ENCODE measurements at places on chromosomes 16 and 17. TPM values are rescaled to one million over a fixed set of nuclear protein-coding genes. Genes with fewer than 3 reads are reported as not detected.

GRCh38 chr17:78041386-78042179 is 83.1 kb downstream of the TNRC6C start:
- no peak for DNase-seq

- no peak for DNase-seq
These were observed 11.5 kb downstream of the GUCY2D start for GRCh38 chr17:8013731-8014557.

- DNase-seq: no peak
These were observed 52.4 kb upstream of the NFAT5 start for GRCh38 chr16:69513180-69513966.

DNA sequence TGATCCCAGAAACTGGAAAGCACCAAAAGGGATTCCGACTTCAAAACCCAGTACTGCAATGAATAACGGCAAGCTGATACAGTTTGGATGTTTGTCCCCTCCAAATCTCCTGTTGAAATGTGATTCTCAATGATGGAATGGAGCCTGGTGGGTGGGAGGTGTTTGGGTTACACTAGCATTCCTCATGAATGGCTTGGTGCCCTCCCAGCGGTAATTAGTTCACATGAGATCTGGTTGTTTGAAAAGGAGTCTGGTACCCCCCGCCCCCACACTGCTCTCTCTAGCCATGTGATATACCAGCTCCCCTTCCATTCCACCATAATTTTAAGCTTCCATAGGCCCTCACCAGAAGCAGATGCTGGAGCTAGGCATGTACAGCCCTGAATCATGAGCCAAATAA is 40.1 kb downstream of the RANBP10 start:
- DNase-seq: no peak

GRCh38 chr17:78808163-78808562 is 26.1 kb upstream of the CYTH1 start:
- no peak for DNase-seq

DNA sequence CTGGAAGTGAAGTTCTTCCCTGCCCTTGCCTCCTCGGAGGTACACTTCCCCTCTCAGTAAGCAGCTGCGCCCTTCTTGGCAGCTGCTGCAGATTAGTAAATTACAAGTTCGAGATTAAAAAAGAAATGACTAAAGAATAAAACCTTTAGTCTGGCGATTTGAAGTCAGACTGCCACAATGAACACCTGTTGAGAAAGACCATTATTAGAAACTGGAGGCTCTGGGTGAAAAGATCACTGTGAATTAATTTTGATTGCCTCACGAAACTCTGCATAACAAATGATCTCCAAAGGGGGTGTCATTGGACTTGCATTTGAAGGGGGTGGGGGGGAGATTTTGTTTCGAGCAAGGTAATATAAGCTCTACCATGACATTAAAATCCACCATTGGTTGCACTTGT is 39.3 kb downstream of the SALL1 start:
- no peak for DNase-seq

Gene GABARAP
- total RNA-seq: 468 TPM

DNA sequence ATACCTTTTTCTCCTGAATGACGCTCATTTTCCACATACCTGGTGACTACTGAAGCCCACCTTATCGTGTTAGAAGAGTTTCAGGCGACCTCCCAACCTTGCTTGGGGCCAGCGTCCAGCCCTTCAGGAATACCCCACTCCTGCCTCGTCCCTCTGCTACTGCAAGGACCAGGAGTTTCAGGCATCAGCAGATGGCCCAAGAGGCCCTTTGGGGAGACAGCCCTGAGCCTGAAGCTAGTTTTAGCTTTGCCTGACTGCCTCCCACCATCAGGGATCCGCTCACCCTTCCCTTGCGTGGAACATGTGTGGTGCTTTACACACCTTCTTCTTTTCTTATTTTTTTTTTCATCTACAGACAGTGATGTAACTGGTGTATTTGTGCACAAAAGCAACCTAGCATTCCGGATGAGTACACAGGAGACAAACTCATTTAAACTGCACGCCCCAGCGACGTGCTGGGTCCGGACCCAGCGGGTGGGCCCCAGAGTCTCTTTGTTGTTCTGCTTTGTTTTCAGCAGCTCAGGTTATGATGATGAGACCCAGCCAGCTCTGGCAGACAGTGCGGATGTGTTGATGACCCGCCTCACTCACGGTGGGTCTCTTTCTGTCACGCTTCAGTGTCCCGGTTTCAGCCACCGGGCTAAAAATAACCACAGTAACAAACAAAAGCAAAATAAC is 242.4 kb downstream of the C16orf95 start:
- DNase-seq: no peak

Gene IKZF3
- 1.3 TPM for total RNA-seq

- no peak for DNase-seq
These were observed 54.6 kb downstream of the USP10 start for GRCh38 chr16:84754353-84754856.

Gene PRSS27
- 0.48 TPM for total RNA-seq

Gene KIFC3
- 62.3 TPM for total RNA-seq

Gene ADAMTS18
- total RNA-seq: 10.4 TPM

DNA sequence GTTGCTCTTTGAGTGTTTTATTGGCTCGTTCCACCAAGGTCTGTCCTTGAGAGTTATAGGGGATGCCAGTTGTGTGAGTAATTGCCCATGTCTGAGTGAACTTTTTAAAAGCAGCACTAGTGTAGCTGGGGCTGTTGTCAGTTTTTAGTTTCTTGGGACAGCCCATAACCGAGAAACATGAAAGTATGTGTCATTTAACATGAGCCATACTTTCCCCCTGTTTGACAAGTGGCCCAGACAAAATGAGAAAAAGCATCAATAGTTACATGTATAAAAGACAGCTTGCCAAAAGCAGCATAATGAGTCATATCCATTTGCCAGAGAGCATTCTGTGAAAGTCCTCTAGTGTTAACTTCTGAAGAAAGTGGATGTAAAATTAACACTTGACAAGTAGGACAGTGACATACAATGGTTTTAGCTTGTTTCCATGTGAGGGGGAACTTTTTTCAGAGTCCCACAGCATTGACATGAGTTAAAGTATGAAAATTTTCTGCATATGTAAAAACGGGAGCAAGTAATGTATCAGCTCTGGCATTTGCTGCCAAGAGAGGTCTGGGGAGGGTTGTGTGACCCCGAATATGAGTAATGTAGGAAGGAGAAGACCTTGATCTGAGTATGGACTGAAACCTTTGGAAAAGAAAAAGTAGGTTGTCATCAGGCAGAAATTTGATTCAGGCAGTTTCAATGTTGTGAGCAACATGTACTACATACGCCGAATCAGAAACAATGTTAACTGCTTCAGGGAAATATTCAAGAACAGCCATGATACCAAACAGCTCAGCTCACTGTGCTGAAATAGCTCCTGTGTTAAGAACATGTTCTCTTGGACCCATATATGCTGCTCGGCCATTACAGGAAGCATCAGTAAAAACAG is 56.8 kb upstream of the ARL4D start:
- DNase-seq: no peak

- no peak for DNase-seq
These were observed 19.9 kb upstream of the ZNF750 start for GRCh38 chr17:82859431-82860403.

DNA sequence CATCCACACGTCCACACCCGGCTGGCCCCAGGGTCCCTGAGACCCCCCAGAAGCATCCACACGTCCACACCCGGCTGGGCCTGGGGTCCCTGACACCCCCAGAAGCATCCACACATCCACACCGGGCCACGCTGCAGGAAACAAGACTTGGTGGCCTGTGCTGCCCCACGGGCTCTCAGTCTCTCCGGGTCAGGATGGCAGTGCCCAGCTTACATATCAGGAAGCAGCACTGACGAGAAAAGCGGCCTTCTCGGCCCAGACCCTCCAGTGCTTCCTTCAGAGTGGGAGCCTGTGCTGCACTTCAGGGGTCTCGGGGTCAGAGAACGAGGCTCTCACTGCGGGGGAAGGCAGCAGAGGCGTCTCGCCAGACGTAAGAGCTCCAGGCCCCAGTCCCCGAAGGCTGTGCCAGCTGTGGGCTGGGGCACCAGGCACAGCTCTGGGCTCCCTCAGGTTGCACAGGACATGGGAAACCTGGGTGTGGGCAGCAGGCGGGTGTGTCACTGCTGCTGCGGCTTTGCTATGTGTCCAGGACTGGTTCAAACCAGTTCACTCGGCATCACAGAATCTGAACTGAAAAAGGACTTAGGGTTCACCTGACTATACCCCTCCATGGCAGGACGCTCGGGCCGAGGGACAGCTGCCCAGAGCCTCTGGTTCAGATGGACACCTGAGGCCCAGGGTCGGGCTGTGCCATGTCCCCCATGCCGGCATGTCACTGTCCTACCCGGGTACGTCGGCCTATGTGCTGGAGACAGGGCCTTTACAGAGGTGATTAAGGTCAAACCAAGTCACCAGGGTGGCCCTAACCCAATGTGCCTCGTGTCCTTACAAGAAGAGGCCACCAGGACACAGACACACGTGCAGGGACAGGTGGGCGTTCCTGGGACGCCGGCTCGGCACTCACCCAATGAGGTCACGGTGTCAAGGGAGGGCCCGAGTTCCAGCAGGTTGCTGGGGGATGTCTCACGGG is 40.2 kb upstream of the CHMP6 start:
- DNase-seq: no peak

GRCh38 chr16:6335072-6335471 is 997.6 kb upstream of the RBFOX1 start:
- no peak for DNase-seq

Gene CRYM
- not detected for total RNA-seq

DNA sequence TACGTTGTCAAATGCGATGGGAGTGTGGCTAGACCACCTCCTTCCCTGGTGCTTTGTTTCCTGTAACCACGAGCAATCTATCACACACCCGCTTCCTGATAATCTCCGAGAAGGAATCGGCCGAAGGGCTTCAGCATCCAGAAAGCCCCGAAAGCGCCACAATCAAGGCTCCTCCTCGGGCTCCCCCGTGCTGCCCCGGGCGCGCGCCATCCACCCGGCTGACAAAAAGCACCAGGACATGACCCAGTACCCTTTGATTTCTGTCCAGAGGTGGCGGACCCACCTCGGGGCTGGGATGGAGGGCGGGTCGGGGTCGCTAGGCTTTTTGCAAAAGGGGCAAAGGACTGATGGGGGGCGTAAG is 743 bp upstream of the ARMC7 start:
- no peak for DNase-seq

GRCh38 chr17:4100883-4101756 is 41.7 kb downstream of the ZZEF1 start:
- DNase-seq: no peak

Gene KRT13
- total RNA-seq: not detected

Gene SLFN14
- total RNA-seq: not detected

Gene MVP
- 150 TPM for total RNA-seq

Gene ZPBP2
- not detected for total RNA-seq

DNA sequence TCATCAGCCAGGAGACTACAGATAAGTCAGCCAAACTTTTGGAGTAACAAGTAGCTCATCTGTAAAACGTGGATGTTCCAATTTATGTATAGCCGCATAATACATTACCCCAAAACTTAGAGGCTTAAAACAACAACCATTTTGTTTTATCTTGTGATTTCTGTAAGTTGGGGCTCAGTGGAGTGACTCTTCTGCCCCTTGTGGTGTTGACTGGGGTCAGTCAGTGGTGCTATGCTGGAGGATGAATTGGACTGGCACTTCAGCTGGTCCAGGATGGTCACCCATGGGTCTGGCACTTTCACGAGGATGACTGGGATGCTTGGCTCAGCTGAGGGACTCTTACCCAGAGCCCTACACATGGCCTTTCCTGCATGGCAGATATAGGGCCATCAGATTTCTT is 172.5 kb downstream of the WWOX start:
- no peak for DNase-seq

- DNase-seq: no peak
These were observed 9.5 kb upstream of the CCL17 start for GRCh38 chr16:57395026-57395425.

Gene DPEP2
- 1.5 TPM for total RNA-seq

DNA sequence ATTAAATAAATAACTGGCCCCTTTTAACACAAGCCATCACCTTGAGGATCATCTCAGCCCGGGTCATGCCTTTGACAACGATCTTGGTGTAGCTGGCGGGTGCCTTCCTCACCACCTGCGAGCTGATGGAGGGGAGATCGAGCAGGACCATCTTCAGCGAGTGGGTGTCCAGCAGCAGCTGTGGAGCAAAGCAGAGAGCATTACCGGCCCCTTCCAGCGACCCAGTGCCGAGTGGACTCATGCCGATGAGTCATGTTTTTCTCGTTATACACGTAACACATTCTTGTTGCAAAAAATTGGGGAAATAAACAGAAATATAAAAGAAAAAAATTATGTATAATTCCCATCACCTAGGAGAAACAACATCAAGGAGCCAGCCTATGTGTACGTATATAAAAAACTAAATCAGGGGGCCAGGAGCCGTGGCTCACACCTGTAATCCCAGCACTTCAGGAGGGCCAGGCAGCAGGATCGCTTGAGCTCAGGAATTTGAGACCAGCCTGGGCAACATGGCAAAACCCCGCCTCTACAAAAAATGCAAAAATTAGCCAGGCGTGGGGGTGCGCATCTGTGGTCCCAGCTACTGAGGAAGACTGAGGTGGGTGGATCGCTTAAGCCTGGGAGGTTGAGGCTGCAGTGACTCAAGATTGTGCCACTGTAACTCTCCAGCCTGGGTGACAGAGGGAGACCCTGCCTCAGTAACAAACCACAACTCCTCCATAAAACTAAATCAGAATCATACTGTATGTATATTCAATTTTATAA is 169.1 kb upstream of the RPH3AL start:
- no peak for DNase-seq

GRCh38 chr16:83046664-83047063 is 419.9 kb downstream of the CDH13 start:
- no peak for DNase-seq

GRCh38 chr17:57294629-57295501 is 38.5 kb downstream of the MSI2 start:
- DNase-seq: no peak

Gene CEMP1
- not detected for total RNA-seq

DNA sequence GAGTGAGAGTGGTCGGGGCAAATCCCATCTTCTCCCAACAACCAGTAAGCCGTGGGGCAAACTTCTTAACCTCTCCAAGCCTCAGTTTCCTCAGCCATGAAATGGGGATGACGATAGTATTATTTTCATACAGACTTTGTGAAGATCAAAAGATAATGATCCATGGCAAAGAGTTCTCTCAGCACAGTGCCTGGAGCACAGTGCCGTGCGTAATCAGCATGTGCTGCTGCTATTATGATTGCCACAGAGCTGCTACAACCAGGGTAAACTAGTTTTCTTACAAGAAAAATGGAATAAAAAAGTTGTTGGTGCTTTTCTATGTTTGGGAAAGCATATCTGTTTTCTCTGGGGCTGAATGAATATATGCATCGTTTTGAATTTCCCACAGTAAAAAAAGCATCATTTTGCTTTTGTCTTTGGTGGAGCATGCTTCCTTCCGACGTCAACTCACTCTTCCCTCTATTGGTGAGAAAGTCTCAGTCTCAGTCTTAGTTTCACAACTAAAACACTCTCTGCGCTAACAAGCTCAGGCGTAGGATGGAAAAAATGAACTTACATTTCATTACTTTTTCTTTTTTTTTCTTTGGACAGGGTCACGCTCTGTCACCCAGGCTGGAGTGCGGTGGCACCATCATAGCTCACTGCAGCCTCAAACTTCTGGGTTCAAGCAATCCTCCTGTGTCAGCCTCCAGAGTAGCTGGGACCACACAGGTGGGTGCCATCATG is 37.2 kb downstream of the CDK5R1 start:
- DNase-seq: no peak

Data from mesenteric fat pad (tissue), 1 donor.